CD4-positive, alpha-beta T cell treated with Interleukin-2 at 100 ng/mL for 4 hours (primary cell): ENCODE measurements at places on chromosomes 7 and 10.

GRCh38 chr10:76428551-76429367, 997.3 kb downstream of the LRMDA start:
- DNase-seq = no peak

DNA sequence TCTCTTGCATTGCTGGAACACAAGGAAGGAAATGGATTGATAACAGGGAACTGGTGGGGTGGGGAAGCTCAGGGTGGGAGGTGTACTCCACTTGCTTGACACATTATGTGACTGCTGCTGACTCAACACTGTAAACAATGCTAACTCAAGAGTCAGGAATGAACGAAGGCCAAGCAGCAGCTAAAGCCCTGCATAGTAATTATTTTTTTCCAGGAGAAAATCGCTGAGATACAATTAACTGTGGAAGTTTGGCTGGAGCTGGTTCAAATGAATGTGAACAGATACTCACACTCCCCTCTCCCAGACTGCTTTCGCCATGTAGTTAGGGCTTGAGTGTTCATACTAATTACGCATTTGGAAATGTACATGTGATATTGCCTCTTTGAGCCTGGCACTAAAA, 170.9 kb upstream of the AOAH start:
- DNase-seq = no peak

- no peak for DNase-seq
Observed at GRCh38 chr7:116283595-116284204, 73.4 kb downstream of the TES start.

- no peak for DNase-seq
Observed at GRCh38 chr7:42628054-42628453, 283.8 kb downstream of the C7orf25 start.

DNA sequence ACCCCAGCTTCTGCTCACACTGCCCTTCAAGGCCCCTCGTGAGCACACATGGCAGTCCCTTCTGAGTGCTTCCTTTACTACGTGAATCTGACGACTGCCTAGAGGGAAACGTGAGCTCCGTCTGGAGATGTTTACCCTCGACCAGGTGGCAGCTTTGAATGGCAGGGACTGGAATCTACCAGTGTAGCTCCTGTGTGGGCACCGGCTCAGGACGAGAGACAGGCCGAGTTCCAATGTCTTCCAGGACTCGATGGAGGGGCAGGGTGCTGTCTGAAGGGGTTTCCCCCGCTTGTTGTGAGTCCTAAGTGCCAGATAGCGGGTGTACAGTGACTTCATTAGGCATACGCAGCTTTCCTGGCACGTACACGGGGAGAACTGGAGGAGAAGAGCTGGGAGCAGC, 229.9 kb downstream of the ADARB2 start:
- DNase-seq = no peak

GRCh38 chr10:52443419-52444388, 129.6 kb downstream of the DKK1 start:
- no peak for DNase-seq

GRCh38 chr7:149621776-149622175, 124.2 kb upstream of the ZNF746 start:
- DNase-seq = peak; percentile 41

- DNase-seq = no peak
Observed at GRCh38 chr10:79044846-79045245, 23.9 kb upstream of the ZMIZ1 start.

DNA sequence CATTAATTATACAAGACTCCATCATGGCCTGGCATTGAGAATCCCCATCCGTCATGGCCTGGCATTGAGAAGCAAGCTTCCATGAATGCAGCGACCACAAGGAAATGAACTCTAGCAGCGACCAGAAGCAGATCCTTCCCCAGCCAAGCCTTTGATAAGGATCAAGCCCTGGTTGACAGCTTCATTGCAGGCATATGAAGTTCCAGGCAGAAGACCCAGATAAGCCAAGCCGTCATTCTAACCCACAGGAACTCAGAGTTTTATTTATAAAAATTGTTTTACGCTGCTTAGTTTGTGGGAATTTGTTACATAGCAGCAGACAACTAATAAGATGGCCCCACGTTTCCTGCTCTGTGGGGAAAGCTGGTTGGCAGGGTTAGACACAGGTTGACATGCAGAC, 642.3 kb downstream of the GATA3 start:
- DNase-seq = no peak

GRCh38 chr7:27615420-27616185, 47.1 kb downstream of the HIBADH start:
- DNase-seq = no peak

- no peak for DNase-seq
Observed at GRCh38 chr7:24392774-24393173, 108.8 kb downstream of the NPY start.

GRCh38 chr10:127464561-127464960, 84.5 kb upstream of the NPS start:
- DNase-seq = no peak

DNA sequence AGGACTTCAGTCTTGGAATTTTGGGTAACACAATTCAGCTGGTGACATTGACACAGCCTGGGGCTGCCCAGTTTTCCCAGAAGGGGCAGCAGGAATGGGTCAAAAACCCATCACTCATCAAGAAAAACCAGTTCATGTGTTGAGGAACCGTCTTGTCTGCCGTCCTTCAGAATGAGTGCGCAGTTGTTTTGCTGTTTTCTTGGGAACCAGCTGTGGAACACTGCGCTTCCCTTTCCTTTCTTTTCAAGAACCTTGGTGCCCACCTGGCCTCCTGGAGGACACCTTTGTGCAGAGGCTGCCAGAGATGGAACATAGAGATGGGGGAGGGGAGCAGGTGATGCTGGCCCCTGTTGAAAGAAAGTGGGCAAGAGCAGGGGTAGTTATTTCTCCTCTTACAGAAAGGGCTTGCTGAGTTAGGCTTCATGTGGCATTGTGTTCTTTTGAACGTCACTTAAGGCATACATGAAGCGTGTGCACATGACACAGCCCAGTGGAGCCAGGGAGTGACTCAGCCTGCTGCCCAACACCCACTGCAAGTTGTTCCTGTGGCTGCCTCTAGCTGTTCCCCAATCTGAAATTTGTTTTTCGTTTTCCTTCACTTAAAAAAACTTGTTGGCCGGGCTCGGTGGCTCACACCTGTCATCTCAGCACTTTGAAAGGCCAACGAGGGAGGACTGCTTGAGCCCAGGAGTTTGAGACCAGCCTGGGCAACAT, 87.4 kb upstream of the TNS3 start:
- DNase-seq = peak; percentile 23

GRCh38 chr7:69105092-69105491, 493.2 kb upstream of the AUTS2 start:
- DNase-seq = no peak

- no peak for DNase-seq
Observed at GRCh38 chr10:13449296-13449695, 79.5 kb downstream of the BEND7 start.

DNA sequence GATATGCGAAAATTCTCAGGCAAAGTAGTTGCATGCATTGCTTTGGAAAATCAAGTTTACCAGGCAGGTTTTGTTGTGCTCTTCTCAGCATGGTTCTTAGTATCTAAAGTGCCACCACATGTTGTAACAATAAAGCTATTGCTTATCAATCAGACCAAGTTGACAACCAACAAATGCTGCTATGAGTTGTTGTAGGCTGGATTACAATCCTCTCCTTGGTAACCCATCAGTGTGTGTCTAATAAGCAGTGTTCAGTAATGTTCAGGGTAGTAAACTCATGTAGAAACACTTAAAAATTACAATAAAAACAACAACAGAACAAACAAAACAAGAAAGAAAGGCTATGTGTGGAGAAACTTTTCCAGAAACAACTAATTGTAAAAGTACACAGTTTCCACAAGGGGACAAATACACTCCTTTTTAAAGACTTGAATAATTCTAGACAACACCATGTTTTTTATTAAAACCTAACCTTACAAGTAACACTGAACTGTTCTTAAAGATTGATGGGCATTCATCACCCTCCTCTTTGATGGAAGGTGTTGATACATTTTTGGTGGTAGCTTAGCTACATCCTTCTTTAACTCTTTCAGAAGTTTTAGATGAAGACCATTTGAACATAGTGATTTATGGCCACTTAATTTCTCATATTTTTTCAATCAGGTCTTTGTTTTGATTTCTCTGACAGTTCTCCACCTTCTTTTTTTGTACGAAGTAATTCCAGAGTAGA, 370.9 kb upstream of the SEMA3A start:
- DNase-seq = no peak

DNA sequence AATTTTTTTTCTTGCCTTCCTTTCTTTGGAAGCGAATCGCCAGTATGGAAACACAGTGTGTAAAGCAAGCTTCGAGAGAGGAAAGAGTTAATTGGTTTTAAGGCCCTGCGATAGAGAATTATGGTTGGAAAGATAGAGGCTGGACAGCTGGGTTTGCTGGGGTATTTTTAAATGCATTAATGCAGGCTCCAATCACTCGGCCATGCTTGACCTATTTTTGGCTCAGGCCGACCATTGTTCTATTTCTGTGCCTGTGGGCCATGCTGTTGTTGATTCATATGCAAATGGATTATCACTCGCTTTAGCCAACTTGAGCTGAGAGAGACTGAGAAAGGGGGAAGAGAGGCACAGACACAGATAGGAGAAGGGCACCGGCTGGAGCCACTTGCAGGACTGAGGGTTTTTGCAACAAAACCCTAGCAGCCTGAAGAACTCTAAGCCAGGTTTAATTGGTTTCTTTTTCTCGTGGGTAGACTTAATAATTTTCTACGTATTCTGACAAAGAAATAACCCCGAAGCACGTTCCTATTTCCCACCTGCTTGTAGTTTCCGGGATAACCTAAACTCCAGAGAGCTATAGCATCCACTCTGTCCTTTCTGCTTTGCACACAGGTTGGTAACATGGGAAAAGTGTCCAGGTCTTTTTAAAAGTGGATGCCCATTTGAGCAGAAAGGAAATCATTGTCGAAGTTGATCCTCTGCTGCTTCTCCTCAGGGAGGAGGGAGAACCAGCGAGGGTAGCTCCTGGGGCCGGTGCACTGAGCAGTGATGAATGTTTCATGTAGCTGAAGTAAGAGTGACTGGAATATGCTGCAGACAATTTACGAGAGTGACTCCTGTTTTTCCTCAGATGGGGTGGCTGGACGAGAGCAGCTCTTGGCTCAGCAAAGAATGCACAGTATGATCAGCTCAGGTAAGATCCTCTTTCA, at the start of gene HDAC9:
Gene HDAC9 (plus strand): TSS at position 338 of the 929 bp plus-strand sequence. CDS start 554 bp downstream, at position 892.
- no peak for DNase-seq

- no peak for DNase-seq
Observed at GRCh38 chr7:54788664-54789063, 29.7 kb upstream of the SEC61G start.

GRCh38 chr7:104039363-104039762, 49.9 kb upstream of the RELN start:
- no peak for DNase-seq

DNA sequence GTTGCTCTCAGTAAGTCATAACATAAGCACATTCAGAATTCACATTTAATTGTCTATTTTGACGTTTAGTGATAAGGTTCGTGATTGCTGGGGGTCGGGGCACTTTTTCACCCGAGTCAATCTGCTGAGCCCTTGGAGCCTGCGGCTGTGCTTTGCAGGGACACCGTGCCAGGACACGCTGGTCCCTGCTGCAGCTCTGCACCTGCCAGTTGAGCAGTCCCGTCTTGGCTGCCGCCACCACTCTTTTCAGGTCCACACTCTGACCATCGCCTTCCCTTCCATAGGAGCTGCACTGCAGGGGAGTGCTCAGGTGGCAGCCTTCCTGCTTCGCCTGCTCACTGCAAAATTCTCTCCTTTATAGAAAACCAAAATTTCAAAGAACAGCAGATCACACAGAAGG, 36.4 kb downstream of the CUL1 start:
- DNase-seq = no peak

DNA sequence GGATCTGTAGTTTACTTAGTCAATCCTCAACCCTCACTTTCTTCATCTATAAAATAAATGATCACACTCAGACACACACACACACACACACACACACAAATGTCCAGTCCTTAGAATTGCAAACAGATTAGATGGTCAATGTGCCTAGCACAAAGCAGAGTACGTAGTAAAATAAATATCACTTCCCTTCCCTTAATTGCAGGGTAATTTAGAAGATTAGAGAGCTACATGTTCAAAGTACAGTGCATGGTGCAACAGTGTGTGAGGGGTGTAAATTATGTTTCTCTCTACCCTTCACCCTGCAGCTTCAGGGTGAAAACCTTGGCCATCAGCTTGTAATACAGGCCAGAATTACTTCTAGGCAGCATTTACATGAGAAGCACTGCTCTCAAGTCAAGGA, 187.0 kb upstream of the GHITM start:
- no peak for DNase-seq

DNA sequence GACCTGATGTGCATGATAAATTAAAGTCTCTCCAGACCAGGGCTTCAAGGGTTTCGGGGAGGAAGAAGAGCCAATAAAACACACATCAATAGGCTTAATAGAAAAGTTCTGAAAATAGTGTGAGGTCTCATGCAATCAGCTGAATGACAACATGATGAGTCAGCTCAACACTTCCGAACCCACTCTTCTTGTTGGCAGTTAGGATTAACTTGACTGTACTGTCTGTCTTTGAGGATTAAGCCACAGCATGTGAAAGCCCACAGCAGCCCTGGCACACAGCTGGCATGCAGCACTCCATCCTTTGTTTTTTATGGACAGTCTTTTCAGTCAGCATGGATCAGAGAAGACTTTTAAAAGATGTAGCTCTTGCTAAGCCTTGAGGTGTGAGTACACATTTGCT, 526.9 kb upstream of the VSTM2A start:
- no peak for DNase-seq

GRCh38 chr7:154375956-154376355, 323.8 kb downstream of the DPP6 start:
- DNase-seq = no peak

GRCh38 chr10:86684331-86685097, 16.2 kb downstream of the LDB3 start:
- DNase-seq = no peak

GRCh38 chr10:131205556-131205955, 106.0 kb downstream of the TCERG1L start:
- DNase-seq = no peak

DNA sequence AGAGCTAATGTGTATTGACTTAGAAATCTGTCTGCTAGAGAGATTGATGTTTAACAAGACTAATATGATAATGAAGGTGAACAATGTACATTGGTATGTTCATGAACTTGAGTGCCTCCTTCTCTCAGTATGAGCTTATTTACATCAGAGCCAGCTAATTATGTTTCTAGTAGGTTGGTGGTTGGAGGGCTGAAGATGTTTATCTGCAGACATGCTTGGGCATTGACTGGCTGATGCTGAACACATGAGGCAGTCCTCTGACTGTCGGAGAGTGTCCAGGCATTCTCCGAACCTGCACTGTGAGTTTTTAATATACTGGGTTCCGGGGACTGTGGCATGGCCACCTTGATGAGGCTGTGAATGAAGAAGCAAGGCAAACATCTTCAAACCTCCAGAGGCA, 47.5 kb downstream of the BMPER start:
- no peak for DNase-seq

GRCh38 chr7:131265227-131265626, 62.4 kb upstream of the MKLN1 start:
- no peak for DNase-seq
